Activated CD4-positive, CD25-positive, alpha-beta regulatory T cell (primary cell): ENCODE measurements at places on chromosomes 12 and 14.
A peak's percentile ranks its signal among the peaks of the same experiment; 100 is the strongest.

GRCh38 chr12:91988086-91988923 lies 157.3 kb downstream of the BTG1 start:
- no peak for DNase-seq

DNA sequence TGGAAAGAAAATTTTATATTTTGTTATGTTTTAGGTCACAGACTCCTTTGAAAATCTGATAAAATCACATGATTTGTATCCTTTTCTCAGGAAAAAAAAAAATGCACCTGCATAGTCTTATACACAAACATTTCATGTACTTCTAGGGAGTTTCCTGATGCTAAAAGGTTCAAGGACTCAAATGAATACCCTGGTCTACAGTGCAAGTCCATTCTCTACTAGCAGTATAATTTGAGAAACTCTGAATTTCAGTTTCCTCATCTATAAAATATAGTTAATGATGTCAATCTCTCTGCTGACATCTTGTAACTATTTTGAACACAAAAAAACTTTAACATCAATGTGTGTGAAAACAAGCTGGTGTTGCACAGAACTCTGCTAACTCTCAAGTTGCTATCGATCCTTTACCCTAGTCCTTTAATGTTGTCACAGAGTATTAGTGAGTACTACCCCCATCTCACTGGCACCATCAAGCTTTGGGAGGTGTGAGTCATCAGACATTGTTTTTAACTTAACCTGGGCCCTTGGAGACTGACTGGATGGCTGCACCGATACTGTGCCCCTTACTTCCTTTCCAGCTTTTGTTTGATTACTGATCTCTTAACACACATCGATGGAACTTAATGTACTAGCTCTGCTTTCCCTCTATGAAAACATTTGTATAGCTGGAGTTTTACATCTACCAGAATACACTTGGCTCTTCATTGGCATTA lies 251.9 kb upstream of the SOX5 start:
- DNase-seq: no peak

DNA sequence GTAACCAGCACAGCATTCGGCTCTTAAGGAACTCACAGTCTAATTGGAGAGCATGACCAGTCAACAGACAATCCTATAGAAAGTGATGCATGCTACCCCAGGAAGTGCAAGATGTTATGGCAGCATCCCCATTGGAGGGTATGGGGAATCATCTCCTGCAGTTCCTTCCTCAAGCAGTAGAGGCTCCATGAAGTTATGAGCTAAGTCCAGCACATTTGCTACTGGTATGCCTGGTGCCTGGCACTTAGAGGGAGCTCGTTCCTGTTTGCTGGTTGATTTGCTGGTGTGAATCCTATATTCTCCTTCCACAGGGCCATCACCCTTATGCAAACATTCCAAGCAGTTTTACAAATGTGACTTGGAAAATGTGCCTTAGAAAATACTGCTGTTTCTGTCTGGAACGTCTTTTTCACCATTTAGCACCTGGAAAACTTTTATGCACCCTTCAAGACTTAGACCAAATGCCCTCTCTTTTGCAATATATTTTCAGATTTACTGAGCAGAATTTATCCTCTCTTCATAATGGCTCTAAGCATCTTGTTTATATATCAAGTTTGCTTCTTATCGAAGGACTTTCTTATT lies 136.1 kb upstream of the WSCD2 start:
- no peak for DNase-seq

- DNase-seq: no peak
These were observed at the start of gene NFATC4 for GRCh38 chr14:24367514-24368211. TSS of gene NFATC4 (plus strand) at chr14:24368184. CDS start at chr14:24368341, 157 bp downstream.

- no peak for DNase-seq
These were observed 346.2 kb upstream of the FAR2 start for GRCh38 chr12:28802706-28803438.

GRCh38 chr14:97180304-97181200 lies 383.4 kb downstream of the VRK1 start:
- no peak for DNase-seq

- no peak for DNase-seq
These were observed 9.7 kb upstream of the RIN3 start for GRCh38 chr14:92503756-92504491.

- no peak for DNase-seq
These were observed 53.6 kb upstream of the CD163 start for GRCh38 chr12:7557227-7557626.

DNA sequence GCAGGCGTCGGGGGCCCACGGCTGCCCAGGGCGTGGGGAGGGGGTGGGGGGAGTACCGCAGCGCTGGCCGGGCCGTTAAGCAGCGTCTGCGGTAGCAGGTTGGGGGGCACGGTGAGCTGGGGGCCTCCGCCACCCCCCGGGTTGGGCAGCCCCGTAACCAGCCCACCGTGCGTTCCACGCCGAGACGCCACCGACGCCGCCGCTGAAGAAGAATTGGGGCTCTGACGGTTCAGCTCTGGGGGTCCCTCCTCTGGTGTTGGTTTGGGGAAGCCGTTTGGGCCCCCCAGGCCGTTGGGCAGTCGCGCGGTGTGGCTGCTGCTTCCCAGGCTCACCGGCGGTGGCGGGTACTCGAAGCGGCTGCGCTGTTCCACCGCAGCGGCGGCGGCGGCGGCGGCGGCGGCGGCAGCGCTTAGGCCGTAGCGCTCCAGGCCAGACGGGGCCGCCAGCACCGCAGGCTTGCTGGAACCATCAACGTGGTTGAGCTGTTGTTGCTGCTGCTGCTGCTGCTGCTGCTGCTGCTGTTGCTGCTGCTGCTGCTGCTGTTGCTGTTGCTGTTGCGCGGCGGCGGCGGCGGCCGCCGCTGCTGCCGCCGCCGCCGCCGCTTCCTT lies 1.5 kb downstream of the IRF2BPL start:
- peak; percentile 15 for DNase-seq

DNA sequence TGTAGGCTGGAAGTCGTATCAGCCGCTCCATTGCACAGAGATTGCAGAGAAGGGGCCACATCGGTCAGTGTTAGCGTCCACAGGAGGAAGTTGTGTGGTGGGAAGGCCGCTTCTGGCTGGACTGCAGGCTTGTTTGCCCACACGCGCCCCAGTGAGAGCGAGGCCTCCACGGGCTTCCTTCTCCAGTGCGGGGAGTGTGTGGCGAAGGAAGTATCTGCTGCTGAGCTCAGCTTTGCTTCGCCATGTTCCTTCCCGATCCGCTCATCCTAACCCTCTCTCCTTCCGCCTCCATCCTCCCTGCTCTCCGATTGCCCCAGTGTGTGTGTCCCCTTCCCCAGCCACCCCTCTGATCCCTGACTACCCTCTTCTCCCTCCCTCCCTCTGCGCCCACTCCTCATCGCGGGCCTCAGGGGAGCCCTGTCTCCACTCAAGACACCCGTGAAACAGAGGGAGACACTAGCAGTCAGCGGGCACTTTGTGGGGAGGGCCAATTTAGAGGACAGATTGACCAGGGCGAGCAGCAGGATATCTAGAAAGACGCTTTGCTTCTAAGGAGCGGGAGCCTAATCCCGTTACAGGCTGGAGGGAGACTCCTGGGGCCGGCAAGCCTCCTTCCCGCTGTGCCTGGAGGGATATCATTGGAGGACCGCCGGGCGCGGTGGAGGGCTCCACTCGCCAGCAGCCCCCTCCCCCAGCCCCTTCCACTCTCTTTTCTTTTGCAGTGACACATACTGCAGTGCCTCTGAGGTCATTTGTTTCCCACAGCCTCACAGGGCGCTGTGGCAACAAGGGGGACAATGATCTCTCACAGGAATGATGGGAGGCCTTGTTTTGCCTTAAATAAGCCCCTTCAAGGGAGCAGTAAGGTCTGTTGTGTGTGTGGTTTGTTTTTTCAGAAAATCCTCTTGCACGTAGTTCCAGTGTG lies 428.8 kb downstream of the ZFP36L1 start:
- DNase-seq: no peak

DNA sequence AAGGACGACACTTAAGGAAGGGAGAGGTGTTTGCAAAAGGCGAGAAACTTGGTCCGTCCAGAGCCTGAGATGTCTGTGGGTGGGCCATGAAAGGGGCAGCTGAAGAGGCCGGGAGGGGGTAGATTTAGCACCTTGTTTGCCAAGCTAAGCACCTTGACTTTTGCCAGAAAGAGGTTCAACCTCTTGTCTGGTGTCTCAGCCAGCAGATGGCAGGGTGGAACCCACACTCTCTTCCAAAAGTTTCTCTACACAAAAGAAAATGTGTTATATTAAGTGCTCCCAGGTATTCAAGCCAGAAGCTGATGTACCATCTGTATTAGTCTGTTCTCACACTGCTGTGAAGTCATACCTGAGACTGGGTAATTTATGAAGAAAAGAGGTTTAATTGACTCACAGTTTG lies 69.9 kb downstream of the SUDS3 start:
- DNase-seq: no peak

- DNase-seq: no peak
These were observed 9.1 kb downstream of the C12orf76 start for GRCh38 chr12:110039085-110039807.

- no peak for DNase-seq
These were observed 9.0 kb downstream of the PUS1 start for GRCh38 chr12:131938082-131938481.

- DNase-seq: no peak
These were observed 95.8 kb downstream of the PRKCH start for GRCh38 chr14:61417141-61417540.

- DNase-seq: peak; percentile 61
These were observed 395 bp upstream of the BRI3BP start for GRCh38 chr12:124992874-124993625.

- no peak for DNase-seq
These were observed 63.6 kb upstream of the PWP1 start for GRCh38 chr12:107622001-107622400.

DNA sequence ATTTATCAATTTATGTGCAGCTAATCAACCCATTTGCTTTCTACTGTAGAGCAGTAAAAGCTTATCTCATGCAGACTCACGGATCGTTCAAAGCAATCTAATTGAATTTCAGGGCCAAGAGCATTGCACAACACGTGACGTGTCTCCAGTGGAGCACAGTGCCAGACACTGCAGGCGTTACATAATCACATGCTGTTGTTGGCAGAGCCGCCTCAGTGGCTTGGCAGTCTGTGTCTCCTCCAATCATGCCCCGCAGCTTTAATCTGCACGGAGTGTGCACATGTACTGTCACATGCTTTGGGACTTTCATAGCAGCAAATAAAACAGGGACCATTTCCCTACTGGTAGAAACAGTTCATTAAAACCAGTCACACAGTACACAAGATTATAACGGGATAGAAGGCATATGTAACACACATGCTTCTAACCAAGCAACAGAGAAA lies 309.3 kb downstream of the ITPR2 start:
- DNase-seq: no peak

DNA sequence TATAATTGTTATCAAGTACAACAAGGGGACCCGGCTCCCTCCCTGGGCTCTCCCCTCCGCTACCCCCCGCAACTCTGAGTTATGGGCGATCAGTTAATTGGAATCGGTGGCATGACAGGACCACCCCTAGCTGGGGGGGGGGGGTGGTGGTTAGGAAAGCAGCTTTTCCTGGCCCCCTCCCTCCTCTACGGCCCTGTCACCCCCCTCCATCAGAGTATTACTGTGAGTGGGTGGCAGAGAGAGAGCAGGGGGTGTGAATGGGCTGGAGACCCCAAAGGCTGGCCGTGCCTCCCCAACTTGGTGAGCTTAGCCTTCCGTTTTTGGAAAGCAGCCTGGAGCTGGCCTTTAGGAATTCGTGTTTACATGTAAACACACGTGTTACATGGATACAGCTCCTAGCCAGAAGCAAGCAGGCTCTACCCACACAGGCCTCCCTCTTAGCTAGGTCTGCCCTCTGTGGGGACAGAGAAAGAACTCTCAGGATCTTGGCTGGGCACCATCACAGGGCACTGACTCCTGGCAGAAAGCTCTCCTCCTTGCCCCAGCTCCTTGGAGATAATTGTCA lies 1.1 kb upstream of the HOXC4 start:
- no peak for DNase-seq

DNA sequence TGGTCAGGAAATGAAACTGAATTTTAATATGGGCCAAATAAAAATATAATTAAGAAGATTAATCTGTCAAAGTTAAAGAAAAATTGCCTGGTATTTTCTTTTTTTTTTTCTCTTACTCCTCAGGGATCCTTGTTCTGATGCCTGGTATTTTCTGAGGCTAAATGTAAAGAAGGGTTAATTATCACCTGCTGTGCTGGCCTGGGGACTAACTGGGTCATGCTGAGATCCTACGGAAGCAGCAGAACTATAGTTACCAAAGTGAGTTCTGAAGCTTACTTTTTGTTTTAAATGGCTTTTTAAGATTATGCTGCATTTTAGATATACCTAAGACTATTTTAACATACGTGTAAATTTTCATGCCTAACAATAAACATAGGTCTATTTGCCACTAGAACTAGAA lies 23.3 kb downstream of the ZC2HC1C start:
- no peak for DNase-seq

- no peak for DNase-seq
These were observed 9.3 kb downstream of the RILPL2 start for GRCh38 chr12:123427036-123427769.

DNA sequence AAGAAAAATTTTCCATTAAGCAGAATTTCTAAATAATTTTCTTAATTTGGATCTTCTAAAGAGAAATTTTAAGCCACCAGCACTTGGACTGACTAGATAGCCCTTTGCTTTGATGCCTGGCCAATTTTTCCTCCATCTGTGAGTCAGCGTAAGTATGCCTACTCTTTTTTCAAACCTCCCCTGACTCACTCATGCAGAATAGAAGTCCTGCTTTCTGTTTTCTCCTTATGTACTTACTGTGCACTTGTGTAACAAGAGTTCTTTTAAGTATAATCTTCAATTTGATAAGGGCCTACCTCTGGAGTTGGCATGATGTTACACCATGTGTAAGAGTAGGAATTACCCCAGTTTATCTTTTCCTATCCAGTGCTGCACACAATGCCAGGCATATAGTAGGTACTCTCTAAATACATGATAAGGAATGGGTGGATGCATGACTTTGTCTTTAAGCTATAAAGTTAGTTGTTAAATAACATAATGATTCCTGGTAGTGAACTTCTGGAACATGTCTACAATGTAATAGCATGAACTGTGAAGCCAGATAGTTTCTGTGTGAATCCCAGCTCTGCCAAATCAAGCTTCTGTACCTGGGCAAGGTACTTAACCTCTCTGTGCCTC lies 329.6 kb downstream of the TMTC2 start:
- DNase-seq: no peak

- no peak for DNase-seq
These were observed 22.2 kb downstream of the TMEM117 start for GRCh38 chr12:43858096-43858495.

DNA sequence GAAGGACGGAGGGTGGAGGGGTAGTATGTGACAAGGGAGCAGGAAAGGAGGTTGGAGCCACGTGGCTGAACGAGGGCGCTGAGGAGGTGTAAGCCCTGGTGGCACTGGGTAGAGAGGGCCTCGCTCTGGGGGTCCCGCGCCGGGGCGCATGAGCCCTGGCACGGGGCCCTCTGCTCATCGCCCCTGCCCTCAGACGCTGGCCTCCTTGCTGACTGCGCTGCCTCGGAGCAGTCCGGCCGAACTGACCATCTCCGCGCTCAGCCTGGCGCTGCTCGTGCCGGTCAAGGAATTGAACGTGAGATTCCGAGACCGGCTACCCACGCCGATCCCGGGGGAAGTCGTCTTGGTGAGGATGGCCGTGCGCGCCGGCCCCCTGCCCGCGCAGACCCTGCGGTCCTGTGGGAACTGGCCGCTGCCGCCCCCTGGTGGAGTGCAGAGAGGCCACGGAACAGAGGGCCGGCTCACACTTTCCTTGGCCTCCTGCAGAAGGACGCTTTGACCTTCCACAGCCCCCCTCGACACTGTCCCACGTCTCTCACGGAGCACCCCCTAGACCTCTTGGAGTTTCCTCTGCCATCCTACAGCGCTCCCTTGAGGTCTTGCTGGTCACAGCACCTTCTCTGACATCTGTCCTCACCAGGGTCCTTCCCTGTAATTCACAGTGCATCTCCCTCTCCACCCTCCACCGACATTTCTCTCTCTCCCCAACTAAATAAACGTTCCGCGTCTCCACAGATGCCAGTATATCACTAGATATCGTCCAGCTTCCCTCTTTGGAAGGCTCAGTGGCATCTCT lies 10.5 kb downstream of the ARHGEF25 start:
- DNase-seq: peak; percentile 44
